ENCODE measurements at places on chromosomes 6 and 20.

DNA sequence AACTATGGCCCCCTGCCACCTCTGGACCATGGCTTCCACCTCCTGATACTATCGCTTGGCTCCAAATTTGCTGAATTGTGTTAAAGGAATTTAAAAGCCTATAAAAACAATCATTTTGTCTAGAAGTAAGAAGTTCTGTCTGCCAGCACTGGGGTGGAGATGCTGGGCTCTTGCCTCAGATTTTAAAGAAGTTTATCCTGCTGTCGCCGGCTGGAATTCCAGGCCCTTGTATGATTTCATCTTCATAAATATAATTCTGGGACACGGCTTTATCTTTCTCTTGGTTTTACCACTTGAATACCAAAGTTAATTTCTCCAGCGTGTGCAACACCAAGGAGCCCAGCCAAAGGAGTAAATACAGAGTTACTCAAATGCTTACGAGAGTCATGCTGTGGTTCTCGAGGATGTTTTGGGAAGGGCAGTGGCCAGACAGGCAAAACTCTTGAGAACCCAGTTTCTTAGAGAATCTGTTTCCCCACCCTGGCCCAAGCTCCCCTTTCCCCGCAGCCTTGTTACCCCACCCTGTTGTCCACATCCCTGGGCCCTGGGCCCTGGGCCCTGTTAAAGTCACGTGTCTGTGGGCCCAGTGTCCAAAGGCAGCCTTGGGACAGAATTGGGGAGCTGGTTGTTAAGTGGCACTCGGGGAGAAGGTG lies 31.9 kb downstream of the C6orf89 start:
- DNase-seq: no peak

- DNase-seq: no peak
Measured at GRCh38 chr20:54611708-54612412, 136.5 kb downstream of the DOK5 start.

DNA sequence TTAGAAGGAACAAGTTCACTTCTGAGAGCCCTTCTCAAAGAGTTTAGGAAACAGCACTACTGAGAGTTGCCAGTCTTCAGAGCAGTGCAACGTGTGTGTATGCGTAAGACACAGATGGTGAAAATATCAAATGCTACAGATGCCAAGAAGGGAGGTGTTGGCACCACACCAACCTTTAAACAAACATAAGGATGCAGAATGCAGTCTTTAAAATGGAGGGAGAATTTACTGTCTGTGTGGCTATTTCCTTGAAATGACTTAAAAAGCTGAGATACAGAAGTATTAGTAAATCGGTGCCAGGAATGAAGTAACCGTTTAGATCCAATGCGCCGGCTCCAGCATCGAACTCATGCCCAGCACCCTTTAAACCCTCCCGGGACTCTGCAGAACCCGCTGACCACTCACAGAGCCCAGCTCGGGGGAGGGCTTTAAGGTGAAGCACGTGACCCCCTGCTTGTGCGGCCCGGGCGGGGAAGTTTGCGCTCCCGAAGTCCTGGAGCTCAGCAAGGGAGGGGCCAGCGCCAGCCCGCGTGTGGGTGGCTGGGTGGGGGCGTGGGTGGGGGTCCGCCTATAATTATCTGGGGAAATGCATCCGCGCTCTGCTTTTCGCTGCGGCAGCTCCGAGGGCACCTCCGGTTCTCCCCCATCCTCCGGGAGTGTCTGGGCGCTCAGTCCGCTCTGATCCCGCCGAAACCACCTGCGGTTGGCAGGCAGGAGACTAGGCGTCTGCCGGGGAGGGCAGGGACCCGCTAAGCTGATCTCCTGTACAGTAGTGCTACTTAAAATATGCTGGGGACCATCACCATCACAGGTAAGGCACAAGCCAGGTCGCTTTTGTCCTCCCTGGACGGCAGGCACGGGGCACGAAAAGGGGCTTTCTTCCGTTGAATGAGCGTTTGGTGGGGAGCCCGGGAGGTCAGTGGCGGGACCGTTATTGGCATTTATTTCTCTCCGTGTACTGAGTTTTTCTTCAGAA lies 66.0 kb downstream of the ZBTB2 start:
- no peak for DNase-seq

DNA sequence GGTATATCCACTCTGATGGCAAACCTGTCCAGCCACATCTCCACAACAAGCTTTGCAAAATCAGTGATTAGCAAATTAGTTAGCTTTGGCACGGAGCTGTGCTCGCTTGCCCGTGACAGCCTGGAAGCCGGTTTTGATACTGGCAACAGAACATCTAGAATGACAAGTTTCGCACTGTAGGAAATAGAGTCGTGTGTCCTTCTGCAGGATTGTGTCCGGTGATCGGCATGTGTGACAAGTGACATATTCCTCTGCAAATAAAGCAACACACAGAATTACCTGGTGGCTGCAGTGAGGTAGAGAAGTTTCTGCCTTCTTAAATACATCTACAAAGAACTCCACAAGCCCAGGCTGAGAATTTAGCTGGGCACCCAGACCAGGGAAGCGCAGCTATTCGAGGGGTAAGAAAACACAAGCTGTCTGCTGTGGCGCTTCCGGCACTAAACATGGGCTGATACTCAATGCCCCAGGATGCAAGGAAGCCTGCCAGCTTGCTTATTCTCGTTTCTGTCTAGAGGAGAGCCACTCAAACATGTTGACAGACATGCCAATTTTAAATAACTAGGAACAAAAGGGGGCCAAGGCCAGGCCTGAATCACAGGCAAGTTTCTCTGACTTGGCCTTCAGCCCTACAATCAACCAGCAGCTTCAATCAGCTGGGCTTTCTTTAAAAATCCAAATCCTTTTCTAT lies 22.2 kb downstream of the EIF2S2 start:
- no peak for DNase-seq

- DNase-seq: no peak
Measured at GRCh38 chr6:163826629-163827028, 412.1 kb downstream of the QKI start.

GRCh38 chr20:11539450-11539849 lies 378.2 kb upstream of the BTBD3 start:
- DNase-seq: no peak

DNA sequence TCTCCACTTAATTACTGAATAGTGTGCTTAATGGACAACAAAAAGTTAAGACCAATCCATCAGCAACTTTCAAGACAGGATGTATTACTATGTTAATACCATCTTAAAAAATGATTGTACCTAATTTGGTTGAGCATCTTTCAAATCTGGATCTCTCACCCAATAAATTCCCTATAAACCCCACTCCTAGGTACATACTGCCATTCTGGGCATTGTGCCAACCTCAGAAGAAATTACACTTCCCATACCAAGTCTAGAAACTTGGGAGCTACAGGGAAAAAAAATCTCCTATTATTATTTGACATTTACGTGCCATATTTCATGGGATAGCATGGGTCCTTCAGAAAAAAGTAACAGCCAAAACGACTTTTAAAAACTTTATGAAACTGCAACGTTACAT lies 5.1 kb downstream of the SYNCRIP start:
- no peak for DNase-seq

DNA sequence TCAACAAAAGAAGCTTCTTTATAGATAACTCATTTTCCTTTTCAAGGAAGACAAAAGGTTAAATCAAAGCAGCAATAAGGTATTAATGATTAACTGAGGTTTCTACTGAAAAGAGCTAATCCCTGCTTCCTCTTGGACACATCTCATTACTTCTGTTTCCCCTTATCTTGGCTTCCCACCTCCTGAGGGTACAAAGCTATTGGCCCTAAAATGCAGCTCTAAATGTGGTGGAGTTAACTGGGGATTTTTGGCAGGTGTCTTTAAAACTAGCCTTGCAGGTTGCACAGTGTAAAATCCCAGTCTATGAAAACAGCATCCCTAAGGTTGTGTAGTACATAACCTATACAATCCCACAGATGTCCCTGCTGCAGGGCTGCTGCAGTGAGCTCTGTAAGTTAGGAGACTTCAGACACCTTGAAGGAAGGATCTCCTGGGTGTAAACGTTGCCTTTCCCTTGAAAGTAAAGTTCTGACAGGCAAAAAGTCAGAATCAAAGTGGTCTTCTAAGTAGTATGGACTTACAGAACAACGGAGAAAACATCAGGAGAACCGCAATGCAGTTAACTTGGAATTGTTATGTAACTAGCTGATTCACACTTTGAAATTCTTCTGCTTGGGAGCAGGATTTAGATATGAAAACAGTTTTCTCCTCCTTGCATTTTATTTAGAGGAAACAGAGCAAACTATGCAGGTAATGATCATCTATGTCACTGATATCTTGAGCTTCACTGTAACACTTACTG lies 71.7 kb upstream of the TRAF3IP2 start:
- no peak for DNase-seq

GRCh38 chr6:154602296-154602695 lies 91.8 kb upstream of the CNKSR3 start:
- no peak for DNase-seq

- no peak for DNase-seq
Measured at GRCh38 chr6:34436803-34437643, 11.2 kb upstream of the RPS10 start.

GRCh38 chr6:166751051-166751595 lies 124.1 kb upstream of the RPS6KA2 start:
- DNase-seq: no peak

- no peak for DNase-seq
Measured at GRCh38 chr6:103255132-103255531, 1604.6 kb downstream of the HACE1 start.

DNA sequence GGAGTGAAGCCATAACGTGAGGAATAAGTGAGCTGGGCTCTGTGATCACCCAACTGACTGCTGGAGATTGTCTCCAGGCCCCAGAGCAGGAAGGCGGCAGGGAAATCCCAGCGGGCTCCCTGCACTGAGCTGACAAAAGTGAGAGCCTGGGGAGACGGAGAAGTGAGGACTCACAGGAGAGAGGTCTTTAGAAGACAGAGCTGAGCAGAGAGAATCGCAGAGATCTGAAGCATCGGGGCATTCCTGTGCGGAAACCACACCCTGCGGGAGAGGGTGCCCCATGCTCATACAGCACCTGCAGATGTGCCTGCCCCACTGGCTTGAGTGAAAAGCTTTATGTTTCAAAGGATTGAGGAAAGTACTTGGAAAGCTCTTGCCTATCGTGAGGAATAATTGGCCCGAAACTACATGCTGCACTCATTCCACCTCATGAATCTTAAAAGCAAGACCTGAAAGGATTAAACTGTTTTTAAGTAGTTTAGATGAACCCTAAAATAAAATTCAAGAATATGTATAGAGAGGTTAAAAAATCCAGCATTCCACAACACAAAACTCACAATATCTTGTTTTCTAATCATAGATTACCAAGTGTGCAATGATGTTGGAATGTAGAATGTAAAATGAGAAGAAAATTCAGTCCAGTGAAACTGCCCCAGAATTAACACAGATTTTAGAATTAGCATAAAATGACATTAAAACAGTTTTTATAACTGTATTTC lies 17.7 kb upstream of the THBS2 start:
- DNase-seq: no peak

- DNase-seq: no peak
Measured at GRCh38 chr6:100078509-100078908, 84.5 kb upstream of the MCHR2 start.

DNA sequence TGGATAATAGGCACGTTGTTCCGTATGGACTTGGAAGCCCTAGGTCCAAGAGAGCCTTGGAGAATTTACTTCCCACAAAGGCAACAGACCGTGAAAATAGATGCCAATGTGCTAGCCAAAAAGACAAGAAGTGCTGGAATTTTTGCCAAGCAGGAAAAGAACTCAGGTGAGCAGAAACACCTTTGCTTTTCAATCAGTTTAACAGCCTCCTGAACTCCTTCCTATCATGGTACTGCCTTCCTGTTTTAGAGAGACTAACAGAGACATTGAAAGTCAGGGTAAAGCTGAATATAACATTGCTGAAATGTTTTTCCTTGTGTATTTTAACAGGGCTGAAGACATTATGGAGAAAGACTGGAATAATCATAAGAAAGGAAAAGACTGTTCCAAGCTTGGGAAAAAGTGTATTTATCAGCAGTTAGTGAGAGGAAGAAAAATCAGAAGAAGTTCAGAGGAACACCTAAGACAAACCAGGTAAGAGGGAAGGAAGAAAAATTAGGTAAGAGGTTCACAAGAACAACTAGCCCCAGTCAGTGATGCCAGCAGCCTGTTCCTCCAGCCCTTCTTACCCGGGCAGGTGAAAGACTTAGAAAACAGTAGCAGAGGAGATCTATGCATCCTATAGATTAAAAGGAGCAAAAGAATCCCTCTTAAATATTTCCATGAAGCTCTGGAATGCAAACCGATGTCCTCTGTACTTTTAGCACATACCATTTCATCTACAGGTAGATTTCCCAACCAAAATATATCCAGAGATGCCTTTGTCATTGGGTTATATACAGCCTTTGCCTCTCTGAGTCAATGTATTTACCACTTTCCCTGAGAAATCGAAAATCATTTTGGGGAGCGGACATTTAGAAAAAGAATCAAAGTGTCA lies 4.0 kb downstream of the EDN1 start:
- no peak for DNase-seq

DNA sequence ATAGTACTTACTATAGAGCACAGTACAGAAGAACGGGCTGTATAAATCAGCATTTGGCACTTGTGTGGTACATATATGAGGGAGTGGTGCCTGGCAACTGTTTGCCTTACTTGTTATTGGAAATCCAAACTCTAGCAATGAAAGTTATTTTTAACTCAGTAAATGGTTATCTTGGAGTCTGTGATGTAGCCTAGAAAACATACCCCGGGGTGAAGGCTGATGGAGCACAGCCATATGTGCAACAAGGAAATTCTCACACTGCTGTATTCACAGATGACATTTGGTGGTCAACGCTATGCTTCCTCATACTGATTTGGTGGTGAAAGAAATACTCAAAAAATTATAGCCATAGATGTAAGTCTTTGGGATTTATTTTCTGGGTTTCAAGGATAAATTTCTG lies 807.5 kb upstream of the FLRT3 start:
- no peak for DNase-seq

- DNase-seq: no peak
Measured at GRCh38 chr6:16657768-16658167, 103.5 kb downstream of the ATXN1 start.

DNA sequence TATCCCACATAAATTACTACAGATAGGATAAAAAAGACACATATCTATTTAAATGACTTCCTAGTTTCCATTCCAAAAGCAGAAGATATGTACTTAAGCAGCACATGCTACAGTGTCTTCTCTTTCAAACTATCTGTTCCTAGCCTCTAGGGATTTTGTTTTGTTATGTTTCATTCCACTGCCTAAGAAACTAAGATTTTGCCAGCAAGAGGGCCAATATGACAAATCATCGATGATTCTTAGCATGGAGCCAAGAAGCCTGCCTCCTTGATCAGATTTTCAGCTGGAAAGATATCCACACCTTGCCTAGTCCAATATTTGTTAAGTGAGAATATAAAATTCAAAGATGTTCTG lies 7.0 kb downstream of the SNX5 start:
- no peak for DNase-seq

GRCh38 chr6:45467853-45468252 lies 90.1 kb upstream of the SUPT3H start:
- no peak for DNase-seq

DNA sequence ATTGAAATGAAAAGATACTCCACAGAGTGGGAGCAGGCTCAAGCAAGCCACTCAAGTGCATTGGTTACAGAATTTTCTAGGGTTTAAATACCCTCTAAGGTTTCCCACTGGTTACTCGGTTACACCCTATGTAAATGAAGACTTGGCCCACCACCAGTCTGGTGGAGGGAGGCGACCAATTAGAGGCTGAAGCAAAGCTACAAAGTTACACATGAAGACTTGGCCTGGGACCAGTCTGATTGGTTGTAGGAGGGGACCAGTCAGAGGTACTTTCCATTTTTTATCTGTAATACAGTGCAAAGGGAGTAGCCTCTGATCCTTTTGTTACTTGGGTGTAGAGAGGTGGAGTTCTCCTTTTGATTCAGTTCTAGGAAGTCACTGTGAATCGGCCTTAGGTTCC lies 7.6 kb downstream of the SRSF12 start:
- DNase-seq: no peak

GRCh38 chr6:4687989-4688947 lies 87.9 kb upstream of the CDYL start:
- DNase-seq: no peak

All from nucleus accumbens (tissue), 56 donors.